ENCODE measurements at places on chromosomes 11 and 22.

GRCh38 chr11:73463359-73463758 lies 87.2 kb downstream of the RELT start:
- no peak for DNase-seq

DNA sequence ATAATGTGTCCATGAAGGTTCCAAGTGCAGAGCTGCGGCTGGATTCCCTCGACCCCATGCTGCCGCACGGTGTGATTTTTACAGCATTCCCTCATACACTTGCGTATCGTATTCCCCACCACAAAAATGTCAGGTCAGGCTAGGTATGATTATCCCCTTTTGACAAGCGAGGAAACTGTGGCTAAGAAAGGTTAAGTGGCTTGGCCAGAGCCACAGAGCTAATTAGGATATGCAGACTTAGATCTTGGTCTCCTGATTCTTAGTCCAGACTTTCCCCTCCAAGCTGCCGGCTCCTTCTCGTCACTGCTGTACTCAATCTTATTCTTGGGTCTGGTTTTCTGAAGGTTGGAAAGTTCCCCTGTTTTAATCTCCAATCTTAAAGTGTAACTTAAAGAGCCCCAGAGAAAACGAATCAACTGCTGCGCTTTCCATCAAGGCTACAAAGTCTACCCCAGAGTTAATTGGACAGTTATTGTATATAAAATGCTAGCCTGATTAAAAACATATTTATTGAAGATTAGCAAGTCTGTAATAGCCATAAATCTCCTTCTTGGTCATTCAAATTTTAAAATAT lies 176.6 kb downstream of the ADAMTS15 start:
- DNase-seq, result no peak

- no peak for DNase-seq
These were observed 3.5 kb upstream of the RAB1B start for GRCh38 chr11:66264914-66265313.

GRCh38 chr11:14065141-14065540 lies 102.6 kb downstream of the SPON1 start:
- no peak for DNase-seq

GRCh38 chr11:96113193-96113681 lies 189.3 kb upstream of the MTMR2 start:
- DNase-seq, result no peak

- no peak for DNase-seq
These were observed 5.6 kb upstream of the CARNS1 start for GRCh38 chr11:67409781-67410368.

DNA sequence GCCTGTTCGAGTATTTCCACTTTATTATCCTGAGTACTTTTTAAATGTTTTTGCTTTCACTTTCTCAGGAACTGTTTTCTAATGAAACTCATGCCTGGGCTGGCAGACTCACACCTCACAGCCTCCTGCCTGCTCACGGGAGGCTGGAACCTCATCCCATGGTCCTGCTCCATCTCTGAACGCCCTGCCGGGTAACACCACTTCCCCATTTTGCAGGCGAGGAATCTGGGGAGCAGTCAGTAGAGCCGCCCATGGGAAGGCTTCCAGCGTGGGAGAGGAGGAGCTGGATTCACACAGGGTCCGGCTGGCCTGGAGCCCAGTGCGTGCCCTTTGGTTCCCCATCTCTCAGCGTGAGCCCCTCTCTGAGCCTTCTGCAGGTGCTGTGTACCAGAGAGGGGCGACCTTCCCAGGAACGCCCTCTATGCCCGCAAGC lies 53.6 kb downstream of the SCUBE1 start:
- DNase-seq, result no peak

DNA sequence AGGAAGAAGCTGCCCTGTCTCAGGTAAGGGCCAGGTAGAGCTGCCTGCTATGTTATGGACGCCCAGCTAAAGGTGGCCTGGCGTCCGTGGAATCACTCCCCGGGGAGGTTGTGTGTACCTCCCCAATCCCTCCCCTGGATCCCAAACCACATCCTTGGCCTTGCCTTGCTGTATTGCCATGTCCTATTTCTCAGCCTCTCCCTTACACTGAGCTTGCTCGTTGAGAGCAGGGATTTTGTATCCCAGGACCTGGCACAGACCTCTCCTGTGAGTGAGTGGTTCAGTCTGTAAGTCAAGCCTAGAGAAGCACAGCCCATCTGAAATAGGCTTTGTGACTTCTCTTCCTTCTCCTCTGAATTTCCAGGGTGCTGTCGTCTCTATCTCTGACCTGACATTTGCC lies 53.9 kb downstream of the TRAF6 start:
- no peak for DNase-seq

DNA sequence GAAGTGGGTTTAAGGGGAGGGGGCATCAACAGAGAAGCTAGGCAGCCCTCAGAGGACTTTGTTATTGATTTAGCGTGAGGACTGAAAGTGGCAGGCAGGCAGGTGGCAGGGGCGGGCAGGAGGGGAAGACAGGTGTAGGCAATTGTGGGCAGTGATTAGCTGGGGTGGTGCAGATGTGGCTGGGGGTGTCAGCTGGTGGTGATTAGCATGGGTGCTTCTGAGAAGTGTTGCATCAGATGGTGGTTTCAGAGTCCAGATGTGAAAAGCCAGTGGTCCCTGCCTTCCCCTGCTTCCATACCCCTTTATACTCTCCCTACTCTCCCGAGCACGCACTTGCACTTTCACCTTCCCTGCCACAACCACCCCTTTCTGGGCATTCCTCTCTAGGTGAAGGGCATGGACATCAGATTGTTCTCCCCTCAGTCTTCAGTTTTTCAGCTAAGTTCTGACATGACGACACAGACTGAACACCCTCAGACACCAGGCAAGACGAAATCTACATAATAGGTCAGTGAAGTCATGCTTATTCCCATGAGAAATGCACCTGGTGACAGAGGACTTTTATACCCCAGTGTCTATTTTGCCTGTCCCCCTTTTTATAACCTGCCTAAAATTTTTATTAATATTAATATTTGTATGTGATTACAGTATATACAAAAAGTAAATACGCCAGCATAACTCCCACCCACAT lies 435.7 kb upstream of the CADM1 start:
- DNase-seq, result no peak

GRCh38 chr22:33841281-33842005 lies 78.8 kb downstream of the LARGE1 start:
- no peak for DNase-seq

All from NCI-H460 (cell line).